ENCODE measurements at places on chromosomes 13 and 19.

GRCh38 chr13:30446126-30446500 lies 19.6 kb downstream of the HMGB1 start:
- DNase-seq = no peak

GRCh38 chr13:101751488-101751887 lies 299.0 kb downstream of the ITGBL1 start:
- no peak for DNase-seq

DNA sequence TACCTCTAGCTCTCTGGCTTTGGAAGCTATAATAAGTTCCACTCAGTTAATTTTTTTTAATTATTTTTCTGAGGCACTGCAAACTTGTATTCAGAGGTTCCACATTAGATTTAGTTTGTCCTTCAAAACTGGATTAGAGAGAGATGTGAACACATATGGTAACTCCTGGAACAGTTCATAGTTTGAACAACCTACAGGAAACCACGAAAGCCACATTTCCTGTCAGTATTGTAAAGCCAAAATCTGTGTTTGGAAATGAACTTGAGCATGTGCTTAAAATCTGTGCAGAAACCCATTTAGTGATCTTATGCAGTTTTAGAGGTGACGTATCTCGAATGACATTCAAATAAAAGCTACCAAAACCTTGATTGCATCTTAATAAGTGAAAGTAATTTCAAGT lies 1952.0 kb downstream of the OLFM4 start:
- DNase-seq = no peak

DNA sequence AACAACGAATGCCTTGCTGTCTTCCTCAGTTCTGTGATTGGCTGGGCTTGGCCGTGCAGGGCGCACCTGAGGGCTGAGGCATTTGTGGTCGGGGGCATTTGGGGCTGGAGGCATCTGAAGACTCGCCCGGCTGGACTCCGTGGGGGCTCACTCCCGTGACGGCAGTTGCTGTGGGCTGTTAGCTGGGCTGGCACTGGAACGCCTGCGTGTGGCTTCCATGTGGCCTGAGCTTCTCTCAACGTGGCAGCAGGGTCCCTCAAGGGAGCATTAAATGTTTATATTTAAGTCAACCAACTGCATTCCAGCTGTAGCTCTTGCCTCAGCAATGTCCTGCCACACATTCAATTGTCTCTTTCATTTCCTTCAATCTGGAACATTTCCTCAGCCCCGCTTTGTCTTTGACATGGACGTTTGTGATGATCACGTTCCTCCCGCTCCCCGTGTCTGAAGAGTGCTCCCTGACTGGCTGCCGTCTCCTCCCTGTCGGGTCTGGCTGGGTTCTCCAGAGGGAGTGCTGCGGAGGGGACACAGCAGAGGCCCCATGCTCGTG lies 21.0 kb downstream of the CCDC8 start:
- DNase-seq = no peak

GRCh38 chr13:45120967-45121831 lies 889 bp downstream of the GTF2F2 start:
- no peak for DNase-seq

GRCh38 chr13:27796544-27797227 lies 4.4 kb downstream of the GSX1 start:
- DNase-seq = no peak

- DNase-seq = no peak
These were observed 862.3 kb downstream of the UQCRFS1 start for GRCh38 chr19:28350673-28351072.

GRCh38 chr13:77417897-77418296 lies 91.0 kb upstream of the MYCBP2 start:
- no peak for DNase-seq

- DNase-seq = no peak
These were observed 2.2 kb upstream of the PLK5 start for GRCh38 chr19:1521636-1522035.

DNA sequence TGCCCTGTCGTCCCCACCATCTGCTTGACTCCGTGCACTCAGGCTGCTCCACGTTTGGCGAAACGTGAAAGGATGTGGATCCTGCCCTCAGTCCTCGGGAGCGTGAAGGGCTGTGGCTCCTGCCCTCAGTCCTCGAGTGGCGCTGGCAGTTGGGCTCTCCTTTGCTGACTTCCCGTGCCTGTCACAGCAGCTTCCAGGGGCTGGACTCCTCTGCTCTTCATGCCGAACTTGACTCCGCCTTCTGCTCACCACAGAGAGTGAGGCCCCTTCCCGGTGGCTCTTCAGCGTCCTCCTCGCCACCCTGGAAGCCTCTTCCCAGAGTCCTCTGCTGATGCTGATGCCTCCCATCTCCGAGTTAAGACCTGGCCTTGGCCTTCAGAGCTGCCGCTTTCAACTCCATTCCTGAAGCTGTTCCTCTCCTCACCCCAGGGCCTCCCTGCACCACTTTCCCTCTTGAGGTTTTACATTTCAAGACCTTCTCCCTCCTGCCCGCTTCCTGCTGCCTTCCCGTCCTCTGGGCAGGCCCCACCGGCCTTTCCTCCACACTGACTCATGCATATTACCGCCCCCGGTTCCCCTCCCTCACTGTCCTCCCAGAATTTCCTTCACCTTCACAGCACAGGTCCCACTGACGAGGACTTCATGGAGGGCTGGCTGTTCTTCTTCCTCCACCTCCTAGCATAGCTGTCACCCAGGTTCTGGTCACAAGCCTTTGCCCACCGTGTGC lies 111.7 kb downstream of the SHISA2 start:
- DNase-seq = no peak

DNA sequence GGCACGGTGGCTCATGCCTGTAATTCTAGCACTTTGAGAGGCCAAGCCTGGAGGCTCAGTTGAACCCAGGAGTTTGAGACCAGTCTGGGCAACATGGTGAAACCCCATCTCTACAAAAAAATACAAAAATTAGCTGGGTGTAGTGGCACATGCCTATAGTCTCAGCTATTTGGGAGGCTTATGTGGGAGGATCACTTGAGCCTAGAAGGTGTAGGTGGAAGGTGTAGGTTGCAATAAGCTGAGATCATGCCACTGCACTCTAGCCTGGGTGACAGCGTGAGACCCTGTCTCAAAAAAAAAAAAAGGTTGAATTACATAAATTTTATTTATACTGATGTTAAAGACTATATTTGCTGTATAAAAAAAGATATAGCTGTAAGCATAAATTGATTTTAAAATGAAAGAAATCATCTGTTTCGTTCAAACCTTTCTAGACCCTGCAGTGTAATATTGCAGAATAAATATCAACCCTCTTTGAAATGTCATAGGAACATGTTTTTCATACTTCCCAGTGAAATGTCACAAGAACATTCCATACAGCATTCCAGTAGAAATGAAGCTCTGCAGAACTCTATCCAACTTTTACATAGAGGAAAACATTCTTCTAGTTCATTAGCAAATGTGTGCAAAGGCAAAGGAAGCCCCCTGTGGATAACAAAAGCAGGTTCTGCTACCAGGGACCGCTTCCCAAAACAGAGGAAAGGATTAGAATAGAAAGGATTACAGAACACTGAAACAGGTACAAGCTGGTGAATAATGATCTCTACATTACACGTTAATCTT lies 76.0 kb downstream of the CAB39L start:
- DNase-seq = no peak

DNA sequence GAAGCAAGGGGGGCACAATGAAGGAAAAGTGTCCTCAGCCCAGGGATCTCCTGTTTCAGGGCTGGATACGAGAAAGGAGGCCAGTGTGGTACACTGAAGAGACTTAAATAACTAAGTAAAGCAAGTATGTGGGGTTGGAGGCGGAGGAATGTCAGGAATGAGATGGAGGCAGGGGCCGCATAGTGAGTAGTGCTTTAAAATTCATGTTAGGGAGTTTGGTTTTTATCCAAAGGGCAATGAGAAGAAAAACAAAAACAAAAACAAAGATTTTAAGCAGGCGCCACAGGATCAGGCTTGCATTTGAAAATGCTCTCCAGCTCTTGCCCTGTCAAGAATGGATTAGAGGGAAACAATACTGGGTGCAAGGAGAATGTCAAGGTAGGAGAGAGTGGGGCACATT lies 273.4 kb downstream of the DCLK1 start:
- no peak for DNase-seq

GRCh38 chr13:73698859-73699258 lies 435.3 kb downstream of the KLF12 start:
- no peak for DNase-seq

- no peak for DNase-seq
These were observed 34.0 kb downstream of the ITM2B start for GRCh38 chr13:48266701-48267639.

DNA sequence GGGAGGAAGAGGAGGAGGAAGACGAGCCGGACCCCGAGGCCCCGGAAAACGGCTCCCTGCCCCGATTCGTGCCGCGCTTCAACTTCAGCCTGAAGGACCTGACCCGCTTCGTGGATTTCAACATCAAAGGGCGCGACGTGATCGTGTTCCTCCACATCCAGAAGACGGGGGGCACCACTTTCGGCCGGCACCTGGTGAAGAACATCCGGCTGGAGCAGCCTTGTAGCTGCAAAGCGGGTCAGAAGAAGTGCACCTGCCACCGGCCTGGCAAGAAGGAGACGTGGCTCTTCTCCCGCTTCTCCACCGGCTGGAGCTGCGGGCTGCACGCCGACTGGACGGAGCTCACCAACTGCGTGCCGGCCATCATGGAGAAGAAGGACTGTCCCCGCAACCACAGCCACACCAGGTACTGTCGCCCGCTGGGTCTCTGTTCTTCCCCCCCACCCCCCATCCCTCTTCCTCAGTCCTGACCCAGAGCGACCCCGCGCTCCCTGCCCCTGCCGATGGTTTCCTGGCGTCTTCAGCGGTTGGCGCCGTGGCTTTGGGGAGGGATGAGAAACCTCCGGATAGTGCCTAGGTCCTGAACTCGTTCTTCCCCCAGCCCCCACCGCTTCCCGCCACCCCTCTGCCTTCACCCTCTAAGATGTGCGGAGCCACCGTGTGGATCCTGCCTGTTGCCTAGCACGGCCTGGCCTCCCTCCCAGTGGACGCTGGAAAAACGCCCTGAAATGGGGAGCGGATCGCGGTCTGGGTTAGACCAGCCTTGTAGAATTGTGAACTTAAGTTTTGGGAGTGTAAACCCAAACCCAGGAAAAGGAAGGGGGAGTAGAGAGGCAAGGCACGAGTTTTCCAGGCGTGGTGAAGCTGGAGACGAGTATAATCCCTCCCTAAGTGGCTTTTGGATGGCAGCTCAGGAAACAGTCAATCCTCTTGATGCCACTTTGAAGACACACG lies 1.5 kb downstream of the HS6ST3 start:
- DNase-seq = no peak

GRCh38 chr19:14871619-14872230 lies 14.2 kb downstream of the OR7A17 start:
- no peak for DNase-seq

DNA sequence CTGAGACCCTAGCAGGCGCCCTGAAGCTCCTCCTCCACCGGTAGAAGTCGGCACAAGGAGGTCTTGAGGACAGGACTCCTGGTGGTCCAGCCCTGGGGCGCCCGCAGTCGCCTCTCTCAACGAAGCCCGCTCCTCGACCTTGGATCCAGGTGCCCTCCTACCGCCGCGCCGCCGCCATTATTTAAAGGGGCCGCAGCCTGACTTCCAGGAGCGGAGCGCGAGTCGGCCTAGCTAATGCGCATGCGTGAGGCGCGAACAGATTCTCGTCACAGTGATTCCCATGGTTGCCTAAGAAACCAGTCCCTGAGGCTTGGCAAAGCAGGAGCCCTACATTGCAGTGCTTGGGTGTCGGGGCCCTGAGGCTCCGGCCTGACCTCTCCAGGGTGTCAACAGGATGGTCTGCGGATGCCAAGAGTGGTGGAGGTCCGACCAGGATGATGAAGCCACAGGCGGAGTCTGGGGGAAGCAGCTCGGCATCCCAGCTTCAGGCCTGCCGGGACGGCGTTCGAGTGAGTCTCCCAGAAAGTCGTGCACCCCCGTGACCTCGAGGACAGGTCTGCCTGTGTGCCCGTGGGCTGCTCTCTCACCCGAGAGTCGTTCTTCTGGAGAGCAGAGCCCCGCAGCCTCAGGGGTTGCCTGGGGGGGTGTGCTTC lies 66.0 kb upstream of the ZNF420 start:
- DNase-seq = no peak

DNA sequence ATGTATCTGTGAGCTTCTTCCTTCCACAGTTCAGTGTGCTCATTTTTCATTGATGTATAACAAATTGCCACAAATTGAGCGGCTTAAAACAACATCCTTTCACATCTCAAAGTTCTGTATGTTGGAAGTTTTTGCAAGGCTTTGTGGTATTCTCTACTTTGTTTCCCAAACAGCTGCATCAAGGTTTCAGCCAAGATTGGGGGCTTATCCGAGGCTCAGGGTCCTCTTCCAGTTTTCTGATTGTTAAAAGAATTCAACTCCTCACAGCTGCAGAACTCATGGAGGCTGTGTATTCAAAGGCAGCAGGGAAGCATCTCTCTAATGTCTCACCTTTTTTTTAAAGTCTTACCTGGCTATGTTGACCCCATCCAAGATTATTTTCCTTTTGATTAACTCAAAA lies 1369.8 kb downstream of the PCDH9 start:
- DNase-seq = no peak

DNA sequence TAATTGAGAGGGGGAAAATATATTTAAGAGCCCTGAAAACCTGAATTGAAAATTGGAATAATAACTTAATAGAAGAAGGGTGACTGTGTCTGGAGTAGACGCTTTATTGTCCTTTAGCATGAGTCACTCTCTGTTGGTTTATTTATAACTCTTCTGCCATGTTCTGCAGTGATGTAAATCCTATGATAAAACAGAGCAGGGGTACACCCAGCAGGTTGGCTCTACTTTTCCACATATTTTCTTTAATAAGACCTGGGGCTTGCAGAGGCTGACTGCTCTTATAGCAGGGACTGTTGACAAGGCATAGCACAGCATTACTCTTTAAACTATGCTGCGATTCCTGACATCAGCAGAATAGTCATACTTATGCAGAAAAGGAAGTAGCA lies 389.9 kb upstream of the PCDH9 start:
- no peak for DNase-seq
